ENCODE measurements at places on chromosomes 7 and 10. TPM values are rescaled to one million over a fixed set of nuclear protein-coding genes. Genes with fewer than 3 reads are reported as not detected.

Gene PLAC9
- 1.6 TPM for total RNA-seq

Gene SNX10
- not detected for total RNA-seq

Gene HOXA3
- total RNA-seq: 0.90 TPM

Gene HOXA4
- total RNA-seq: 1.1 TPM

Gene ACTL6B
- not detected for total RNA-seq

Gene ADAM8
- total RNA-seq: under 0.01 TPM

Gene FBXL13
- 0.36 TPM for total RNA-seq

GRCh38 chr7:96026010-96026409, 253.7 kb downstream of the DYNC1I1 start:
- no peak overlapping the region for H3K27ac ChIP-seq
- no peaks in the 10 kb centered on the region for H3K36me3 ChIP-seq
- no peaks in the 10 kb centered on the region for H3K27me3 ChIP-seq
- DNase-seq: no peak
- H3K4me1 ChIP-seq: no peaks in the 10 kb centered on the region
- H3K4me3 ChIP-seq: no peak overlapping the region

- no peaks in the 10 kb centered on the region for H3K36me3 ChIP-seq
- H3K27ac ChIP-seq: no peak overlapping the region
- H3K4me1 ChIP-seq: no peaks in the 10 kb centered on the region
- no peak for DNase-seq
- H3K27me3 ChIP-seq: peaks cover 44% of the 10 kb centered on the region
- no peak overlapping the region for H3K4me3 ChIP-seq
These were observed 140.8 kb upstream of the FAM20C start for GRCh38 chr7:51456-52068.

DNA sequence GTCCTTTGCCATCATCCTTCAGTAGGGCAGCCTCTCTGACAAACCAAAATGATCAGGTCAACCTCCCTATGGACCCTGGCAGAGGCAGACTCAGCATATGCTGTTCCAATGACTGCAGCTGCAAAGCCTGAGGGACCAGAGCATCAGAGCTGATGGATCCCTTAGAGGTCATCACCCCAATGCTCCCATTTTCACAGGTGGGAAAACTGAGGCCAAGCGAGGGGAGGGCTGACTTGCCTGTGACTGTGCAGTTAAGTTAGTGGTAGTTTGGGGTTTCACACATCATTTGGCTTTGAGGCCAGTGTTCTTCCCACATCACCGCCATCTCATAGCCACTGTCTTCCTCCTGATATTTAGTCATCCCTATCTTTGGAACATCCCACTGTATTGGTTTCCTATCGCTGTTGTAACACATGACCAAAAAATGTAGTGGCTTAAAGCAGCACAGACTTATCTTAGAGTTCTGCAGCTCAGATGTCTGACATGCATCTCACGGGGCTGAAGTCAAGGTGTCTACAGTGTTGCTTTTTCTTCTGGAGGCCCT, 69.3 kb upstream of the PDZD8 start:
- no peaks in the 10 kb centered on the region for H3K4me1 ChIP-seq
- no peak overlapping the region for H3K27ac ChIP-seq
- H3K4me3 ChIP-seq: no peak overlapping the region
- no peaks in the 10 kb centered on the region for H3K36me3 ChIP-seq
- no peak for DNase-seq
- no peaks in the 10 kb centered on the region for H3K27me3 ChIP-seq

DNA sequence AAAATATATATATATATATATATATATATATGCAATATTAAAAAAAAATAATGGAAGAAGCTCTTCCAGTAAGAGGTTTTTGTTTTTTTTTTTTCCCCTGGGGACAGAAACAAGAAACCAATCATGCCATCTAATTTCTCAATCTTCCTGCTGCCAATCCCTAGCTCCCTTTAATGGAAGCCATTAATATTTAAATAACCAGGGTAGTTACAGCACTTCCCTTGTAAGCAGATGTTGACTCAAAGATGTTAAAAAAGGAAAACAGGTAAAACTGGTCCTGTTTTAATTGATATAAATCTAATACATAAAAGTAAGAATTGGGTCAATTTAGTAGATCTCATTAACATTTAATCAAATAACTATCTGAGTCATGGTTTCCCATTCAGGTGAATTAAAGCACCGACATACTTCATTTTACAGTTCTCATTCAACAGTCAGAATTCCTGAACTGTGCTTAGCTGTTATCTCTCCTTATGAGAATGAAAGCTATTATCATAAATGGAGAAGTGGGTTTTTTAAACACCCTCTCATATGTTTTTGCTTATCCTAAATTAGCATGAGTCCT, 22.6 kb downstream of the CPVL start:
- H3K27ac ChIP-seq: no peak overlapping the region
- no peak overlapping the region for H3K4me3 ChIP-seq
- H3K4me1 ChIP-seq: no peaks in the 10 kb centered on the region
- no peaks in the 10 kb centered on the region for H3K36me3 ChIP-seq

DNA sequence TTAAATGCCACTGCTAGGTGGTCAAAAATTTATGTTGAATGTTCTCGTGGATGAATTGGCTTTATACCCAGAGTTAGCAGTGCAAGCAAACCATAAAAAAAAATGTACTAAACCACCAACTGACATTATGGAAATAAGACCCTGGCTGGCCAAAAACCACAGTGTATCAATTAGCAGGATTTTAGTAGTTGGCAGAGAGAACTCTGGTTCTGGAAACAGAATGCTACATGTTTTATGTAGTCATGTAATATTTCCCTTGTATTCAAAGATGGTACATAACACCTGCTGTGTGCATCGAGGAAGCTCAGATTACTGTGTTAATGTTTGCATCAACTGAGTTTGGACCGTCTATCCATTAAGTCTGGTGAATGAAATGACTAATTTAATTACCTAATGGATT, 618.5 kb downstream of the CCSER2 start:
- no peaks in the 10 kb centered on the region for H3K4me1 ChIP-seq
- H3K36me3 ChIP-seq: no peaks in the 10 kb centered on the region
- no peak for DNase-seq

GRCh38 chr7:152014722-152015121, 10.8 kb upstream of the GALNT11 start:
- no peaks in the 10 kb centered on the region for H3K4me1 ChIP-seq
- no peak overlapping the region for H3K4me3 ChIP-seq
- no peaks in the 10 kb centered on the region for H3K36me3 ChIP-seq
- H3K27me3 ChIP-seq: peaks cover 5% of the 10 kb centered on the region

GRCh38 chr10:43093423-43094076, 16.7 kb downstream of the RET start:
- no peaks in the 10 kb centered on the region for H3K36me3 ChIP-seq
- no peaks in the 10 kb centered on the region for H3K4me1 ChIP-seq
- H3K4me3 ChIP-seq: no peak overlapping the region
- peak; percentile 6 for DNase-seq
- H3K27ac ChIP-seq: no peak overlapping the region

DNA sequence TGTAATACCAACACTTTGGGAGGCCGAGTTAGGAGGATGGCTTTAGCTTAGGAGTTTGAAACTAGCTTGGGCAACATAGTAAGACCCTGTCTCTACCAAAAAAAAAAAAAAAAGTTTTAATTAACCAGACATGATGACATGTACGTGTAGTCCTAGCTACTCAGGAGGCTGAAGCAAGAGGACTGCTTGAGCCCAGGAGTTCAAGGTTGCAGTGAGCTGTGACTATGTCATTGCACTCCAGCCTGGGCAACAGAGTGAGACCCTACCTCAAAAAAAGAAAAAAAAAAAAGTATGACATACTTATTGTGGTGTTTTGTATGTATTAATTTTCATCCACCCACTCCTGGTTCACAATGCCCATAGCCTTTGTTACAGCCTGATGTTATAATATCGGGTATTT, 69.7 kb downstream of the GSAP start:
- H3K4me1 ChIP-seq: peaks cover 10% of the 10 kb centered on the region
- H3K27me3 ChIP-seq: no peaks in the 10 kb centered on the region
- no peaks in the 10 kb centered on the region for H3K36me3 ChIP-seq
- no peak overlapping the region for H3K4me3 ChIP-seq

DNA sequence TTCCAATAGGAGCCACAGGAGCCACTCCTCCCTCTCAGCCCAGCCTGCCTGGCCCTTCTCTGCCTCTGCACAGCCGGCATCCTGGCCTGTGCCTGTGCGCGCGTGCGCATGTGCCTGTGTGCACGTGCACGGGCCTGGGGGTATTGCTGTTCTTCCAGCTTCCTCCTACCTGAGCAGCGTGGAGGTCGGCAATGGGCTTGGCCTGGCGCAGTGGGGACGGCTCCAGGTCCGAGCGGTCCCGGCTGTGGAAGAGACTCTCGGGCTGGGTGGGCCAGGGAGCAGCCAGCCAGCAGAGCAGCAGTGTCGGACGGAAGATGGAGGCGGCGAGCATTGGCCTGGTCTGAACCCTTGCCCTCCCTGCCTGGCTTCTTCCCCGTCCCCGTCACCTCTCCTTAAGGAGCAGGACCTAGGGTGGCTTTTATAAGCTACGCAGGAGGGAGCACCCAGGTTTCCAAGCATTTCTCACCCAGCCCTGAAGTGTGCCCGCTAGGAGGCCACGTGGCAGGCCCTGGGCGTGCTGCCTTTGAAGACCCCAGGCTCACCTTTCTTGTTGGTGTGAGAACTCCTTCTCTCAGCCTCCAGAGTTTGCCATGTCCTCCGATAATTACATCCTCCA, at the start of gene MMP21:
TSS of gene MMP21 (minus strand) at position 331 of the 616 bp plus-strand sequence. CDS start at position 331, 0 bp downstream.
- H3K4me1 ChIP-seq: no peaks in the 10 kb centered on the region
- H3K36me3 ChIP-seq: no peaks in the 10 kb centered on the region
- DNase-seq: no peak
- no peak within 1 kb of the TSS for H3K4me3 ChIP-seq
- no peak within 1 kb of the TSS for H3K27ac ChIP-seq
- peaks cover 3% of the 10 kb centered on the region for H3K27me3 ChIP-seq

DNA sequence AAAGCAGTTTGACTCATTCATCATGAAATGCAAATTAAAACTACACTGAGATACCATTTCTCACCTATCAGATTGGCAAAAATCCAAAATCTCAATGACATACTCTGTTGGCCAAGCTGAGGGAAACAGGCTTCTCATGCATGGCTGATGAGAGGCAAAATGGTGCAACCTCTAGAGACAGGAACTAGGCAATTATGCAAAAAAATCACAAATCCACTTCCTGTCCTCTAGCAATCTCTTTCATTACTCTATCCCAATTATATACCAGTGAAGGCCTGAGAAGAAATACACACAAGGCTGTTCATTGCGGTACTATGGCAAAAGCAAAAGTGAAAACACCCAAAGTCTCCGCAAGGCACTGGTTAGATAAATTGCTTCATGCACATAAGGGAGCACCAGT, 25.9 kb upstream of the PTPRN2 start:
- no peak overlapping the region for H3K27ac ChIP-seq
- no peak for DNase-seq
- H3K4me3 ChIP-seq: no peak overlapping the region

DNA sequence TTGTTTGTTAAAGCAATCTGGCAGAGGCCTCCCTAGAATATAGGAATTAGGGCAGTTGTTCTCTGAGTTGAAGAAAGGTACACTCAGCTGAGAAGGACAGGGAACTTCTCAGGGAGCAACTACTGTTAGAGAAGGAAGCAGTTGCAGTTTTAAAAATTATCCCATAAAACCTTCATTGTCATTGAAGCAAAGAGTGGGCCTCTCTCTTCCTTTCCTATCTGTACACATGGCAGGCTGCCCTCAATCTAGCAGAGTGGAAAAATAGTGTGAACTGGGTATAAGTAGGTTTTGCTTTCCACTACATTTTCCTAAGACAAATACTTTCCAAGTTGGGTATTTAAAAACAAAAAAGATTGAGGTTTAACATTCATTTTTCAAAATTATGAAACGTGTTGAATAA, 236.7 kb upstream of the KLF14 start:
- peaks cover 4% of the 10 kb centered on the region for H3K36me3 ChIP-seq
- H3K4me3 ChIP-seq: no peak overlapping the region
- H3K27ac ChIP-seq: no peak overlapping the region
- peaks cover 10% of the 10 kb centered on the region for H3K4me1 ChIP-seq
- no peaks in the 10 kb centered on the region for H3K27me3 ChIP-seq

DNA sequence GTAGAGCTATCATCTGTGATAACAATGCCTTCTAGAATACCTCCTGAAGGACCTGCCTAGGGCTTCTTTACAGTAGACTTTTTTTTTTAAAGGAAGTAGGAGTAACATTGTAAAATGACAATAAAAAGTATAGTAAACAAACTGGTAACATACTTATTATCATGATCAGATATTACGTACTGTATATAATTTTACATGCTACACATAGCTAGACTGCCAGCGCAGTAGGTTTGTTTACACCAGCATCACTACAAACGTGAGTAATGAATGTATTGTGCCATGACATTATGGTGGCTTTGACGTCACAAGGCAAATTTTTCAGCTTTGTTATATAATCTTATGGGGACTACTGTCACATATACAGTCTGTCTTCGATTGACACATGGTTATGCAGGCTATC, 15.4 kb upstream of the ZRANB1 start:
- DNase-seq: no peak
- H3K36me3 ChIP-seq: peaks cover 13% of the 10 kb centered on the region
- peaks cover 4% of the 10 kb centered on the region for H3K4me1 ChIP-seq
- no peak overlapping the region for H3K4me3 ChIP-seq

All from IMR-90 (cell line).